ENCODE measurements at places on chromosomes 1 and 21.

DNA sequence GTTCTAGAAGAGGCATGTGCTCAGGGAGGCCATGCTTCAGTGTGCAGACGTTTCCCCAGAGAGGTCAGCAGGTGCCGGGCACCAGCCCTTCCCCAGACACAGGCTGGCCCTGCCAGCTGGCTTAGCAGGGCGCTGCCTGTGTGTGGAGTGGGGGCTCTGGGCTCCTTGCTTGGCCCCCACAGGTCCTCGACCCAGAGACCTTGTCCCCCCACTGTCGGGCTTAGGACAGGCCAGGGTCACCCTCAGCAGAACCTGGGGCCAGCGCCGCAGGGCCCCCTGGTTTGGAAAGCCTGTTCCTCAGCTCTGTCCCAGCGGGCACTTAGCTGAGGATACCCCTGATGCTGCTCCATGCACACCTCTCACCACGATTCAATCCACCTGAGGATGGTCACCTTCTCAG, 172.3 kb upstream of the ARHGEF16 start:
- no peak for DNase-seq

DNA sequence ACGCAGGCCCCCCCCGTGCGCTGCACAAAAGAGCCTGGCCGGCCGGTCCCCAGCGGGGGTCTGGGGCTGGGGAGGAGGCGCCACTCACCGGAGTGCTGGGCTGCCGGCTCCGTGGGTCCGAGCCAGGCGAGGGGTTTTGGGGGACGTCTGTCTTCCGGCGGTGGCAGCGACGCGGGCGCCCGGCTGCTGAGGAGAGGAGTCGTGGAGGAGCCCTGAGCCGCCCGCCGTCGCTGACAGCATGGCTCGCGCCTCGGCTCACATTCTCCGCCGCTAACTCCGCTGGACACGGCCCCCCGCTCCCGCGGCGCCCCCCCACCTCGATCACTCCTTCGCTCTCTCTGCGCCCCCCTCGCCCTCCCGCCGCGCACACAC, 649 bp downstream of the AHDC1 start:
- DNase-seq: no peak

GRCh38 chr21:45236481-45236880, 51.2 kb downstream of the POFUT2 start:
- DNase-seq: no peak

DNA sequence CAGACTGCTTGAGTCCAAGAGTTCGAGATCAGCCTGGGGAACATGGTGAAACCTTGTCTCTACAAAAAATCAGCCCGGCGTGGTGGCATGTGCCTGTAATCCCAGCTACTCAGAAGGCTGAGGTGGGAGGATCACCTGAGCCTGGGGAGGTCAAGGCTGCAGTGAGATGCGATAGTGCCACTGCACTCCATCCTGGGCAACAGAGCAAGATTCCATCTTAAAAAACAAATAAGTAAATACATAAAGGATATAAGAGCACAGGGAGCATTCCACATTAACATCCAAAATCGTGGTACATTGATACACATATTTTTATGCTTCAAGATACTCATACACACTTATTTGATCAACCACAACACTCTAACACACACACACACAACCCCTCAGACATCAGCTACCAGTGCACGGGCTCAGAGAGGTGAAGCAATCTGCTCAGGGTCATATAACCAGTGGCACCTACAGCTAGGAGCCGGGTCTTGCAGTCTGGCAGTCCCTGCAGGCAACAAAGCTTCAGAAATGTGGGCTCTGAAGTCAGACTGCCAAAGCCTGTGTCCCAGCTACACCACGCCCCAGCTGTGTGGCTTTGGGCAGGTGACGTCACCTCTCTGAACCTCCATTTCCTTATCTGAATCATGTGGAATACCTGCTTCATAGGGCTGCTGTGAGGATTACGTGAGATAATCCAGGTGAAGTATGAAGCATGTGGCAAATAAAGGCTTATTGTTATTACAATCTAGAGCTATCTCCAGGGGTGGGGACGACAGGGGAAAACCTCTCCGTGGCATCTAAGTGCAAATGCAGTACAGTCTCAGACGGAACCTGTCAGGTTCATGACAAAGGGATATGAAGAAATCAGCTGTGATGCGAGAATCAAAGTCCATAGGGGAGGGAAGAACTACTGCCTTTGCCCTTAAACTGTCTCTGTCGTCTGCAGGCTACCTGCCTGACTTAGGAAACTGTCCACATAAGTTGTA, 4.8 kb upstream of the CRYBG2 start:
- peak; percentile 73 for DNase-seq

DNA sequence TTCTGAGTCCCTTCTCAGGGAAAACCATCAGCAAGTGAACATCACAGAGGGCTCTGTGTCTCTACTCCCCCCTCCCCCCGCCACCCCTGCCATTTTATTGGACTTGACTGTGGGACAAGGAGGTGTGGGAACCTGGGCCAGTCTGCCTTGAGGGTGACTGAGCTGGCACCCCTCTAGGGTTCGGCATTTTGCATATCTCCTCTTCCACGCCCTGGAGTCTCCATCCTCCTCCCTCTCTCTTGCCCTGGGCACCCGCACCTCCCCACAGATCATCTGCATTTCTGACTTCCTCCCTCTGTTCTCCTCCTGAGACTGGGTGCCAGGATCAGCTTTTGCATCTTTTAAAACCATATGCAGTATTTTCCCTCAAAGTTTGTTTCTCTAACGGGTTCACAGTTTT, 107.1 kb upstream of the ERRFI1 start:
- no peak for DNase-seq

- DNase-seq: no peak
Measured at GRCh38 chr1:197572169-197572568, 203.1 kb downstream of the DENND1B start.

GRCh38 chr1:174447866-174448530, at the start of gene GPR52:
GPR52 (plus strand) TSS chr1:174447964; CDS start chr1:174448112, 148 bp downstream.
- DNase-seq: no peak

Measured in activated CD8-positive, alpha-beta memory T cell treated with anti-CD3 and anti-CD28 coated beads, Interleukin-2, amount 50 U/mL, for 4 hours (primary cell).